ENCODE measurements at places on chromosomes 1 and 21.

- DNase-seq: no peak
These were observed 58.5 kb upstream of the ASB17 start for GRCh38 chr1:75990686-75991085.

DNA sequence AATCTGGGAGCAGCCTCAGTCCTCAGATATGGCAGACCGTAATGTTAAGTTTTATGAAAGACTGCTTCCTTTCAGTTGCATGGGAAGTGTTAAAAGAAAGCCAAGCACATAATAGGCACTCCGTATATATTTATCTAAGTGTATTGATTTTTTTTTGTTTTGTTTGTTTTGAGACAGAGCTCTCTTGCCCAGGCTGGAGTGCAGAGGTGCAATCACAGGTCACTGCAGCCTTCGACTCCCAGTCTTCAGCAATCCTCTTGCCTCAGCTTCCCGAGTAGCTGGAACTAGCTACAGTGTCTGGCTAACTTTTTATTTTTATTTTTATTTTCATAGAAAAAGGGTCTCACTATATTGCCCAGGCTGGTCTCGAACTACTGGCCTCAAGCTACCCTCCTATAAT lies 341.8 kb downstream of the USH2A start:
- no peak for DNase-seq

DNA sequence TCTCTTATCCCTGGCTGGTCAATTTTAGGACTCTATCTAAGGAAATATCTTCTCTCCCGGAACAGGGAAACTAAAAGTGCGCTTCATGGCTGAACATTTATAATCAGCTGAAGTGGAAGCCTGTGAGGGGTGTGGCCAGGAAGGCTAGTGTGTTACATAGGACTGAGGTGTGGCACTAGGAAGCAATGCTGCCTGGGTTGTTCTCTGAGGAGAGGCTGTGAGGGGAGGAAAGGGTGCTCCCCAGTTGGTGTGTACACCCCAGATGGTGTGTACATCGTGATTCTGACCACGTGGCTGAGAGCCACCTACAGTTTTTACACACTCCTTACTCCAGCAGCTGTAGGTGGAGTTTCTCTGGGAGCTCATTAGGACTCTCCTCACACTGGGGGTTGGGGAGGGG lies 16.3 kb downstream of the NTPCR start:
- DNase-seq: no peak

GRCh38 chr1:174797398-174797797 lies 202.3 kb upstream of the CACYBP start:
- no peak for DNase-seq

DNA sequence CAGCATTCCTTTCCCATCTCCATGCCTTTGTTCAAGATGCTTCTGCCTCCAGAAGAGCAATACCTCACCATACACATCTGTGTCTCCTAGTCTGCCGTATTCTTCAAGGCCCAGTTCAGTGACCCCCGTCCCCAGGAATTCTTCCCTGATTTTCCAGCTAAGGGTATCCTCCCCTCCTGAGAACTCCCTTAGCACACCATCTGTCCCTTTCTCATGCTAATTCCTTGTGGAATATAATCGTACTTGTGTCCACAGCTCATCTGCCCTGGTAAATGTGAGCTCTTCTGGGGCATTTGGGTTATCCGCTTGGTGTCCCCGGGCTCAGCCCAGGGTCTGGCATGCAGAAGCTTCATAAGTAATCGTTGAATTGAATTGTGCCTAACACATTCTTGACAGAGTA lies 40.9 kb downstream of the BEND5 start:
- DNase-seq: no peak

DNA sequence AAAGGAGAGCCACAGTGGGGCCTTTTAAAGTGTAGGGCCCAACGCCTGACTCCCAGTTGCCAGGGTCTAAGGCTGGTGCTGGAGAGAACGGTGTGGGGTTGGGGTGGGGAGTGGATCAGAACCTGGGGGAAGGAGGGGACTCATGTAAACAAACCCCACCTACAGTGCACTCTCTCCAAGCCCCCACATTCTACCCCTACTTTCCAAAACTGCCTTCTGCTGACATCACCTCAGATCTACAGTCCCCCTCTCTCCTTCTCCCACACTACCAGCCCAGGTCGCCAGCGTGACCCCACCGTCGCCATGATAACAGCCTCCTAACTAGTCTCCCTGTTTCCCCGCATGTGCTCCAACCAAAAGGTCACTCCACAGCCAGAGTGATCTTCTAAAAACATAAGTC lies 26.6 kb downstream of the TNNT2 start:
- DNase-seq: no peak

GRCh38 chr21:41928621-41929220 lies 25.1 kb downstream of the C2CD2 start:
- peak; percentile 75 for DNase-seq

GRCh38 chr1:150168960-150169601 lies 19.4 kb downstream of the PLEKHO1 start:
- no peak for DNase-seq

GRCh38 chr21:36030581-36031189 lies 29.6 kb downstream of the SETD4 start:
- DNase-seq: no peak

DNA sequence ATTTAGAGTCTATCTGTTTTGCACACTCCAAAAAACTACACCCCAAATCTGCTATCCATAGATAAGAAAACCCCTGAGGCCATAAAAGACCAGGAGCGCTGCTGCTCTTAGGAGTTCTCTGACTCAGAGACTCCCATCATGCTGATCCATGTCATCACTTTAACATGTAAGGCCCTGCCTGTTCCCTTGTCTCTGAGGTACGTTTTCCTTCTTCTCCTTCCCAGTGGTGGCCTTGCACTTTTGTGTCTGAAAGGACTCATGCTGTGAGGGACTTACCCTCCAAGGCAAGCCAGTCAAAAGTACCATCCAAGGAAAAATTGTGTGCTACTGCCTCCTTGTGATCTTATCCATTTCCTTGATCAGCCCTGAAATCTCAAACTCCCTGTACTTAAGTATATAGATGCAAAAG lies 427.4 kb upstream of the NCAM2 start:
- DNase-seq: no peak

- DNase-seq: no peak
These were observed 35.6 kb downstream of the IL23R start for GRCh38 chr1:67201891-67202290.

DNA sequence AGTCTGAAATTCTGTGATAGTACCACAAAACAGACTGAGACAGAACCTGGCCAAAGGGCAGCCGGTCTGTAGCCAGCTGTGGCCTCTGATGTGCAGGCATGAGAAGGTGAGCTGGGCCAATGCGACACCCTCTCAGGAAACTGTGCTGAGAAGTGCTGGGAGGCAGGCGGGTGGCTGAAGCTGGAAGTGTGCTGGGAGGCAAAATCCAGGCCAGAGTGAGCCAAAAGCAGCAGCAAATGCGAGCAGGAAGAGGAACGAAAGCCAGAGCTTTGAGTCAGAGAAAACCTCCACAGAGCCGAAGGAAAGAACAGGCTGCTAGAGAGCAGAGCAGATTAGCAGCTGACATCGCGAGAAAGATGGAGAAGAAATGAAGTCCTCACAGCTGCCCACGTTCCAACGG lies 10.2 kb upstream of the ATP13A2 start:
- no peak for DNase-seq

DNA sequence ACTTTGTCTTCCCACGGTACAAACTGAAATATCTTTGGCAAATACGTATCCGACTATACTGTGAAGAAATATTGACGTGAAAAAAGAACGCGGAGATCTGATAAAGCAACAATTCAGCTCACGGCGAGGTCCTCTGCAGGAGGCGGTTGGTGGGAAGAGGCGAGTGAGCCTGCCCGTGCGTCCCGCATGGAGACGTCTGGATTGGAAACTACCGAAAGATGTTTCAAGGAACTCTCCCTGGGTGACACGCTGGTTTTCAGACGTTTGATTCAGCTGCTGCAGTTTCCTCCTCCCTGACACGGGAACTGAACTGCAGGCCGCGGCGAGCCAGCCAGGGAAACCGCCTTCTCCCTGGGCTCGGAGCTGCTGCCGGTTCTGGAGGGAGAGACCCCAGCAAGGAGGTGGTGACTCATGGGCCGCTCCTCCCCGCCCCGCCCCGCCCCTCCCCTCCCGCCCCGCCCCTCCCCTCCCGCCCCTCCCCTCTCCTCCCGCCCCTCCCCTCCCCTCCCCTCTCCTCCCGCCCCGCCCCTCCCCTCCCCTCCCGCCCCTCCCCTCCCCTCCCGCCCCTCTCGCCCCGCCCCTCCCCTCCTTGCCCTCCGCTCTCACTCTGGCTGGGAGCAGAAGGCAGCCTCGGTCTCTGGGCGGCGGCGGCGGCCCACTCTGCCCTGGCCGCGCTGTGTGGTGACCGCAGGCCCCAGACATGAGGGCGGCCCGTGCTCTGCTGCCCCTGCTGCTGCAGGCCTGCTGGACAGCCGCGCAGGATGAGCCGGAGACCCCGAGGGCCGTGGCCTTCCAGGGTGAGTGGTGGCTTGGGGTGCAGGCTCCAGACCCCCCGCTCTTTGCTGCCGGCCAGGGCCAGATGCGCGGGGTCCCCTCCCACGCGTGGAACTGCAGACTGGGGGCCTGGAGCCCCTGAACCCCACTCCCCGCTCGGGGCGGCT lies at the start of gene COL6A1:
COL6A1 (plus strand) TSS at position 620 of the 941 bp plus-strand sequence; CDS start at position 701, 81 bp downstream.
- no peak for DNase-seq

GRCh38 chr1:107473065-107473464 lies 332.2 kb downstream of the NTNG1 start:
- no peak for DNase-seq

DNA sequence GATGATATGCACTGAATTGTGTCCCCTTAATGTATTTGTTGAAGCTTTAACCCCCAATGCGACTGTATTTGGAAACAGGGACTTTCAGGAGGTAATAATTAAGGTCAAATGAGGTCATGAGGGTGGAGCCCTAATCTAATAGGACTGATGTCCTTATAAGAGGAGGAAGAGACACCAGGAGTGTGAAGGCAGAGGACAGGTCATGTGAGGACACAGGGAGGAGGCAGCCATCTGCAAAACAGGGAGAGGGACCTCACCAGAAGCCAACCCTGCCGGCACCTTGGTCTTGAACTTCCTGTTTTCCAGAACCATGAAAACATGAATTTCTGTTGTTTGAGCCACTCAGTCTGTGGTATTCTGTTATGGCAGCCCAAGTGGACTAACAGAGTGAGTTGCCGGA lies 15.3 kb downstream of the SYF2 start:
- no peak for DNase-seq

GRCh38 chr1:36561361-36561724 lies 78.6 kb upstream of the CSF3R start:
- DNase-seq: no peak

GRCh38 chr21:45574691-45575090 lies 32.5 kb upstream of the SLC19A1 start:
- no peak for DNase-seq

GRCh38 chr1:90381598-90381997 lies 335.5 kb downstream of the BARHL2 start:
- no peak for DNase-seq

DNA sequence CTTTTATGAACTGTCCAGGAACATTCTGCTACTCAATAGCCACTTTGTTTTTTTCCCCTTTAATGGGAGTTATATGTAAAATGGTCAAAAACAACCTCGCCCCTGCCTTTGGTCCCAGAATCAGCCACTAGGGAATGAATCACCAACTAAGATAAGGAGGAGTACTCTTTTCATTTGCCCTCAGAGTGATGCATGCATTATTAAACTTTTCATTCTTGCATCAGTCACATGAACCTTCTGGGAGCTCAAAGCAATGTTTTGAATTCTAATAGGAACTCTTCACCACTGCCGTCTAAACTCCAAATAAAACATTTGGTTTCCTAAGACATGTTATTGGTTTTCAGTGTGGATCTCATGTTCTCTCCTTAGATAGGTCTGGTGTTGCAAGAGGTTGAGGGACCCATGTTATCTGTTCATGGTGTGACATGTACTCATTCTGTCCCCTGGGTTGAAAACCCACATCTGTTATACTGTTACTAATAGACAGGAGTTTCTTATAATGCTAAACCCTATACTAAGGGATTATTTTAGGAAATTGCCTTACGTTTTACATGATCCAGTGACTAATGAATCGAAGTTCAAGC lies 17.8 kb upstream of the HSD17B7 start:
- no peak for DNase-seq

DNA sequence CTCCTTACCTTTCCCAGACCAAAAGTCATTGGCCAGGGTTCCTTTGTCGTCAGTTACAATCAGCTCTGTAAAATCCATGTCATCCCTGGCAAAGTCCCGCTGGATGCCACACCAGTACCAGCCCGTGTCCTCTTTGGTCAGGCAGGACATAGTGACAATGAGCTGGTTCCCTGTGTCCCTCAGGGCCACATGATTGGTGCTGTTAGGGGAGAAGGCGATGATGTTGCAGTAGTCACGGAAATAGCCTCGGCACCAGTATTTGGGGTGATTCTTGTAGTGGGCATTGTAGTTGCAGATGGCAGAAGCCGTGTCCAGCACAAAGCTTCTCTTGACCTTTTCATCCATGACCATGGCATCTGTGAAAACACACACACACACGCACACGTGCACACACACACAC lies 14.8 kb downstream of the ADORA3 start:
- DNase-seq: no peak

DNA sequence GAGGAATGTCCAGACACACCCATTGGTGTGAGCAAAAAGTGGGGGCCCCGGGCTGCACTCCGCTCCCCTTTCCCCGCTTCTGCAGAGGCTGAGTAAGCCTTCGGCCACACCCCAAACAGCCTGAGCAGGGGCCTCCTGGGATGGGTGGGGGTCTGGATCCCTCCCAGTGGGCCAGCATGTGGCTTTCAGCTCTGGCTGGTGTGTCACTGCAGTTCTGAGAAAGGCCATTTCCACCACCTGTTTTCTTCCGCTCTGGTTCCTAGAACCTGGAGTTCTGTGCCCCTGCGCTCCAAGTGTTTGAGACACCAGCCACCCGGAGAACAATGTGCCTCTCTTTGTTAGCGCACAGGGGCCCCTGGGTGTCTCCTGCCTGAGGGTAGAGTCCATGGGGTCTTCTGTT lies 30.9 kb downstream of the SLC37A1 start:
- no peak for DNase-seq

GRCh38 chr21:17387030-17387617 lies 125.7 kb upstream of the CXADR start:
- peak; percentile 10 for DNase-seq

GRCh38 chr1:75079538-75080290 lies 54.5 kb upstream of the LHX8 start:
- no peak for DNase-seq

GRCh38 chr1:55860798-55861519 lies 645.8 kb upstream of the USP24 start:
- no peak for DNase-seq

- no peak for DNase-seq
These were observed 49.1 kb downstream of the HHAT start for GRCh38 chr1:210377731-210378333.

- DNase-seq: no peak
These were observed 49.3 kb downstream of the CDC42BPA start for GRCh38 chr1:227268943-227269342.
